Small intestine (tissue), 16 donors: ENCODE measurements at places on chromosomes 1 and 21. TPM values are rescaled to one million over a fixed set of nuclear protein-coding genes. Genes with fewer than 3 reads are reported as not detected.
A peak's percentile ranks its signal among the peaks of the same experiment; 100 is the strongest.

The B3GALNT2 gene
- 2.7 TPM for polyA plus RNA-seq

The LIX1L gene
- 5.7 TPM for polyA plus RNA-seq

The CLEC20A gene
- 0.04 TPM for polyA plus RNA-seq

The HTR1D gene
- polyA plus RNA-seq = 6.0 TPM

The NUDT4B gene
- 3.1 TPM for polyA plus RNA-seq

The TRIM46 gene
- 0.57 TPM for polyA plus RNA-seq

- H3K4me1 ChIP-seq = peaks cover 3% of the 10 kb centered on the region
- peak overlapping the region; percentile 65 for H3K27ac ChIP-seq
- no peak overlapping the region for H3K4me3 ChIP-seq
- H3K36me3 ChIP-seq = no peaks in the 10 kb centered on the region
- H3K27me3 ChIP-seq = no peaks in the 10 kb centered on the region
These were observed 748 bp upstream of the NIPAL3 start for GRCh38 chr1:24414775-24415333.

DNA sequence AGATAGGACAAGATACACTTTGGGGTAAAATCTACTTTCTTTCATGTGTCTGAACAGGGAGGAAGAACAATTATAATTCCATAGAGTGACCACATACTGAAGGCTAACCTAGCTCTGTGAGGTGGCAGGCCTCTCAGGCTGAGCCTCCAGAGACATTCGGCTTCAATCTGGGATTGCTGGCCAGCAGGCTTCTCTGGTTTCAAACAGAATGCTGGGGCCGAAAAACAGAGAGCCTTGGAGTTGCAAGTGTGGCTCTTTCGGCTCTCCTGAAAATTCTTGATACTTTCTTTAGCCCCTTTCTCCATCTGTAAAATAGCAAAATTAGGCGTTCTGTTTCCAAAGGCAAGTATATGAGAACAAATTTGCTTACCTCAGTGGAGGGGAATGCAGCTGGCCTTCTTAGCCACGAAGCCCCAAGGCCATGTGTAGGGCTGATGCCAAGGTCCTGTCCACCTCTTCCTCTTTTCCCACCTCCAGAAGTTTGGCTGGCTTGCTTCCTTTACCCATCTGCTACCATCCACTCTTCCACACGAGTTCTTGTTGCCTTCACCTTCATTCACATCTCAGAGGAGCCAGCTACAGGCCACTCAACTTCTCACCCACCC lies 30.0 kb upstream of the UBE2U start:
- H3K4me3 ChIP-seq = no peak overlapping the region
- no peak for DNase-seq
- peaks cover 7% of the 10 kb centered on the region for H3K36me3 ChIP-seq
- H3K4me1 ChIP-seq = peaks cover 13% of the 10 kb centered on the region

- H3K36me3 ChIP-seq = no peaks in the 10 kb centered on the region
- peaks cover 9% of the 10 kb centered on the region for H3K4me1 ChIP-seq
- H3K27me3 ChIP-seq = no peaks in the 10 kb centered on the region
- H3K27ac ChIP-seq = peak overlapping the region; percentile 86
- DNase-seq = no peak
These were observed 27.6 kb downstream of the KIRREL1 start for GRCh38 chr1:158020886-158021620.

- H3K4me3 ChIP-seq = no peak overlapping the region
- H3K4me1 ChIP-seq = no peaks in the 10 kb centered on the region
- no peaks in the 10 kb centered on the region for H3K27me3 ChIP-seq
These were observed 59.9 kb upstream of the IPO9 start for GRCh38 chr1:201769072-201769471.

GRCh38 chr1:7845761-7846160 lies 7.1 kb downstream of the UTS2 start:
- no peak for DNase-seq
- H3K36me3 ChIP-seq = peaks cover 2% of the 10 kb centered on the region
- H3K4me1 ChIP-seq = no peaks in the 10 kb centered on the region
- H3K27ac ChIP-seq = no peak overlapping the region

DNA sequence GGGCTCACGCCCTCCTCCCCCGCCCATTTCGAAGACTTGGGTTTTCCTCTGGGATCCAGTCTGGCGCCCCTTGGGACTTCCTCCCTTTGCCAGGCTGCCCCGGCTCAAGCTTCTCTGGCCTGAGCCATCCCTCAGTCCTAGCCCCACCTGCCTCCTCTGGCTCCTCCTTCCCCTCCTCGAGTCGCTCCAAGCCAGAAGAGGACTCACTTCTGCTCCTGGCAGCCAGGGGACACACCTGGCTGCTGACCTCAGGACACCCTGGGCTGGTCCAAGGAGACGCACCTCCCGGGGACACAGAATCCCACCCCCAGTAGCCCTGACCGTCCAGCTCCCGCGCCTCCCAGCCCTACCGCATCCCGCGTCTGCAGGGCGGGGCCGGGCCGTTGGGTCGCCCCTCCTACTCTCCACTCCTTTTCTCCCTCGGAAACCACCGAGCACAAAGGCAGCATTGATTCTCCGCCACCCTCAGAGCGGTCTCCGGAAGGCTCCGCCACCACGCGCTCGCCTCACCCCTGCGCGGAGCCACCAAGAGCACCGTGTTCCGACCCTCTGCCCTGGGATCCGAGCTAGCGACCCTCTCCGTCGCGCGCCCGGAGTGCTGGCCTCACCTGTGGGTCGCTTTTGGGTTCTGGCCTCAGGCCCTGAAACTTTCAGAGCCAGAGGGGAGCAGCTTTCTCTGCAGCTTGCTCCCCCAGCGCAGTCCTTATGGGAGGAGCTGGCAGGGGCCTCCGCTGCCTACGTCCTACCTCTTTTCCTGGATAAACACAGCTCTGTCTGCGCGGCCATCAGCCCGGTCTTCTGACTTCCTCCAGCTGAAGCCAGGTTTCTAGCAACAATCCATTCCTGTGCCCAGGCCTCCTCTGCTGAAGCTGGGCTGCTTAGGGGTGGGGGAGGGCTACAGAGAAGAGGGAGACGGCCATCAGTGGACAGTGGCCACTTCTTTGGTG lies at the start of gene C2CD4D:
Gene C2CD4D, minus strand, starts transcription at position 364 of the 947 bp plus-strand sequence. CDS start 831 bp downstream, outside the sequence.
- H3K27me3 ChIP-seq = peaks cover 2% of the 10 kb centered on the region
- no peaks in the 10 kb centered on the region for H3K4me1 ChIP-seq
- no peak within 1 kb of the TSS for H3K4me3 ChIP-seq
- peak; percentile 76 for DNase-seq
- H3K36me3 ChIP-seq = no peaks in the 10 kb centered on the region
- peak within 1 kb of the TSS; percentile 91 for H3K27ac ChIP-seq

- no peak overlapping the region for H3K4me3 ChIP-seq
- H3K36me3 ChIP-seq = no peaks in the 10 kb centered on the region
- no peak for DNase-seq
- H3K27me3 ChIP-seq = no peaks in the 10 kb centered on the region
These were observed 405.0 kb downstream of the MATN1 start for GRCh38 chr1:30318413-30318812.

- H3K4me1 ChIP-seq = peaks cover 45% of the 10 kb centered on the region
- H3K27ac ChIP-seq = peak overlapping the region; percentile 13
- H3K4me3 ChIP-seq = no peak overlapping the region
- peaks cover 2% of the 10 kb centered on the region for H3K27me3 ChIP-seq
- H3K36me3 ChIP-seq = no peaks in the 10 kb centered on the region
These were observed 119.3 kb upstream of the ATP1A1 start for GRCh38 chr1:116253566-116254382.

DNA sequence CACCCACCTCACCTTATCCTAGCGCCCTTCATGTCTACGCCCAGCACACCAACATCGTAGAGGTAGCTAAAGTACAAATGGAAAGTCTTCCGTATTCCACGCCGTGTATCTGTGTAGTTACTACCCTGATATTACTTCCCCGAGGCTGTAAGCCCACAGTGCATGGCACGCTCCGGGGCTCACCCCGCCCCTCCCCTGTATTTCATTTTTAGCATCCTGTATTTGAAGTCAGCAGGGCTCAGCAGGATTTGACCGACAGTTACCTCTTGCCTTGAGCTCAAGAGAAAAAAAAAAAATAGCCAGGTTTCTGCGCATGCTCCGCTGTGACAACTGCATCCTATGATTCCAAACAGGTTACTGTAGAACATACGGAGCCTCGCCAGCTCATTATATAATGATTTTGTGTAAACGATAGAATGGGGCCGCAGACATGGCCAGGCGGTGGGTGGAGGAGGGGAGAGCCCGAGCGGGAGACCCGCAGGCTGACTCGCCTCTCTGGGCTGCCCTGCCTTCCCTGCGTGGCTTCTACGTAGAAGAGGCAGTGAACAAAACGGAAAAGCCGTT lies 1.3 kb downstream of the ABCG1 start:
- H3K4me3 ChIP-seq = peak overlapping the region; percentile 66
- peaks cover 19% of the 10 kb centered on the region for H3K27me3 ChIP-seq
- H3K27ac ChIP-seq = peak overlapping the region; percentile 67

DNA sequence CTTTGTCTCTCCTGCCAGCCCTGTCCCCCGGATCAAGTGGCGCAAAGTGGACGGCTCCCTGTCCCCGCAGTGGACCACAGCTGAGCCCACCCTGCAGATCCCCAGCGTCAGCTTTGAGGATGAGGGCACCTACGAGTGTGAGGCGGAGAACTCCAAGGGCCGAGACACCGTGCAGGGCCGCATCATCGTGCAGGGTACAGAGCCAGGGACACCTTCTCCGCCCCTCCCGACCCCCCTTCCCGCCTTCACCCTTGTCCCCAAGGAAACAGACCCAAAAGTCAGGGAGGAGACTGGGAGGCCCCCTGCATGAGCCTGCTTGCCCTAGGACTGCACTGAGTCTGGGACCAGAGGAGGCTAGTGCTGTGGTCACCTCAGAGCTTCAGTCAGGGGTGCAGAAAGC lies 18.2 kb downstream of the CNTN2 start:
- H3K4me1 ChIP-seq = no peaks in the 10 kb centered on the region
- no peaks in the 10 kb centered on the region for H3K36me3 ChIP-seq
- no peak overlapping the region for H3K4me3 ChIP-seq
- DNase-seq = no peak

GRCh38 chr1:174262349-174263241 lies 103.3 kb downstream of the RABGAP1L start:
- H3K27ac ChIP-seq = no peak overlapping the region
- no peak overlapping the region for H3K4me3 ChIP-seq
- DNase-seq = peak; percentile 59
- no peaks in the 10 kb centered on the region for H3K27me3 ChIP-seq
- no peaks in the 10 kb centered on the region for H3K36me3 ChIP-seq

- no peaks in the 10 kb centered on the region for H3K27me3 ChIP-seq
- H3K4me3 ChIP-seq = no peak overlapping the region
- no peaks in the 10 kb centered on the region for H3K4me1 ChIP-seq
- H3K36me3 ChIP-seq = no peaks in the 10 kb centered on the region
- no peak overlapping the region for H3K27ac ChIP-seq
These were observed 81.8 kb downstream of the PHTF1 start for GRCh38 chr1:113677250-113678158.
